ENCODE measurements at places on chromosomes 7 and 10. TPM values are rescaled to one million over a fixed set of nuclear protein-coding genes. Genes with fewer than 3 reads are reported as not detected.

GRCh38 chr7:151275813-151276577, 27.5 kb upstream of the SMARCD3 start:
- DNase-seq = no peak

DNA sequence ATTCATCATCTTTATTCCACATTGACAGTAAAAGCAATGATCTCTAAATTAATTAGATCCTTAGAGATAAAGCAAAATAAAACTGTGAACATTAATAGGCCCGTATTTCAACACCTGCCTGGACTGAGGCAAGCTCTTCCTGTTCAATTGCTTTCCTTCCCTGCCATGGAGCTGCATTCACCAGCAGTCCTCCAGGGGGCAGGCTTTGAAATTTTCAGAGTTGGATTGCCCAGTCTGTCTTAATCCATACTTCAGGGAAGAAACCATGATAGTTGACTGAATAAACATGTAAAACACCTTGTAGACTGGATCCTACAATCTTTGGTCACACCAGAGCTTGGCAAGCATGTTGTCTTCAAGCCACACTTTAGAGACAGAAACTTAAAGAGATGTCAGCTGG, 936.6 kb downstream of the NRG3 start:
- DNase-seq = no peak

DNA sequence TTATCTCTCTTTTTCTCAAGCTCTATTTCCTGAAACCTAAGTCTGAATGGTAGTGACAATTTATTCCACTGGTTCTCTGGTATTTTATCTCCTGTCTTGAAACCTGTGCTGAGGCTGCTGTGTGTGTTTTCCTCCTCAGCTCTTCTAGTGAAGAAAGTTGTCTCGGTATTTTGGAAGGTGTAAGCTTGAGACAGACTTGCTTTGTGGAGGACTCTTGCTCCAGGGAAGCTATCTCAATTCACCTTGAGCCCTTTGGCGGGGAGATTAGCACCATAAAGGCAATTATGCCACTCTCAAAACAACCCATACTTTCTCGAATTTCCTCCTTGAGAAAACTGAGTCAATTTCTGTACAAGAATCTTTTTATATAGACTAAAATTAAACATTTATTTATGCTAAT, 141.6 kb downstream of the THSD7A start:
- no peak for DNase-seq

- DNase-seq = no peak
These were observed 49.0 kb upstream of the VIPR2 start for GRCh38 chr7:159193543-159194090.

DNA sequence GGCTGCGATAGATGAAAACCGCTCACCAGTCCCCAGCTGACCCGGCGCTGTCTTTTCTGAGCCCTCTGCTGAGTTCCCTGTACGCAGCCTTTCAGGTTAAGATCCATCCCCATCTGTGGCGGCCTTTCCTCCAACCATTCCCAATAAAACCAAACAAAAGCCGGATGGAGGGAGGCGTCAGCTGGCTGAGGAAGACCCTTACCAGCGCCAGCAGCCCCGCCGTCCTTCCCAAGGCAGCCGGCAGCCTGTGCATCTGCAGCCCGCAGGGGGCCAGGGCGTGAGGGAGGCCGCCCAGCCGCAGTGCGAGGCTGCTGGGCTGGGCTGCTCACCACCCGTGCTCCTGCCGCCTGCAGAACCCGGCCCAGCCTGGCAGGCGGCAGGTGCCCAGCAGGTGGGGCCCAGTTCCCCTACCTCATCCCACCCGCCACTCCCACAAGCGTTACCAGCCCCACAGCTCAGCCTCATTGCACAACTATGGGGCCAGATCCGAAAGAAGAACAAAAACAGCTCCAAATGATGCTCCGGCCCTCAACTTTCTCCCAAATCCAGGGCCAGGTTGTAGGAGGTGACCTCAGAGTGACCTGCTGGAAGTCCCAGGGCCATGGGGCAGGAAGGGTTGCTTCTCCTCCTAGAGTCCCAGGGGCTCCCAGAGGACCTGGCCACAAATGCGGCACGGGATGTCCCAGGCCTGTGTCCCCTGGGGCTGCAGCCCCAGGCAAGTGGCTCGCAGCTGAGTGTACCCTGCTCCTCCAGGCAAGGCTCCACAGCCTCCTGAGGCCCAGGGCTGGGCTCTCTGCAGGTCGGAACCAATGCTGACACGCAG, 23.8 kb downstream of the PAPOLB start:
- DNase-seq = no peak

DNA sequence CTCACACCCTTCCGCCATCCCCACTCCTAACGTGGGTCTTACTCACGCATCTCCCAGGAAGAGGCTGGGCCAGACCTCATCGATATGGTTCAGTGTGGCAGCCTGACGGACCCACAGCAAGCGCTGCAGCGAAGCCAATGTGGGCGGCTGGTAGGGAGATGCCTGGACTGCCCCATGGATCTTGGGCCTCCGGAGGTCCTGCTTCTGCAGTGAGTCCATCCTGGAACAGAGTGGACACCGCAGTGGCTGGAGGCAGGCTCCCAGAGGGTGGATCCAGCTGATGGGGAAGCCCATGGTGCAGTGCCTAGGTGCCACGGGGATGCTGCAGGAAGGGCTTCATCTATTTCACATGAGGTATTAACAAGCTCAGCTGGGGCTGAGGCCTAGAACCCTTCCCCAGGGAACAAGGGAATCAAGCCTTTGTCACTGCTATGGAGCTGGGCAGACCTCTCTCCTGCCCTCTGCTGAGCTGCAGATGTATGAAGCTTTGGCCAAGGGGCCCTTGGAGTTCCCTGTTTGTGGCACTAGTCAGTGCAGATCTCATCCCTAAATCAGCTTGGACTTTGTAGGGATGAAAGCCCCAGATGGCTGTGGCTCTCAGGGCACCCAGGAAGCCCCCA, 13.7 kb upstream of the SAMD8 start:
- no peak for DNase-seq

DNA sequence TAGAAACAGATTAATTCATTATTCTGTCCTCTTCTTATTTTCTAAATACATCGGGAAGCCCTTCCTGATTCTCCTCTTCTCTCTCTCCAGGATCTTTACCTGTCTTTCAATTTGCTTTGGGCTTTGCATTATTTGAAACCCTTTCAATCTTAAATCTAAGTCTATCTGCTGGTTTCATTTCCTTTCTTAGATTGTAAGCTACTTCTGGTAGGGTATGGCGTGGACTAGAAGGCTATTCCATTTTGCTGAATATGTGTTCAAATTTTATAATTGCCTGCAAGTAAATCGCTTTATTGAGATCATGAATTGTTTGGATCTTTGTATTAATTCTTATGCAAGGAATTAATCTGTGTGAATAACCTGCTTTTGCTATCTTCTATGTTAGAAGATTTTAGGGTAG, 11.1 kb downstream of the STAM start:
- DNase-seq = peak; percentile 58

GRCh38 chr10:71343392-71343773, 24.3 kb downstream of the SLC29A3 start:
- DNase-seq = no peak

GRCh38 chr7:80095545-80095944, 39.1 kb upstream of the GNAI1 start:
- no peak for DNase-seq

- no peak for DNase-seq
These were observed 44.5 kb downstream of the TBATA start for GRCh38 chr10:70740406-70741288.

GRCh38 chr10:113329121-113329596, 223.7 kb upstream of the HABP2 start:
- no peak for DNase-seq

GRCh38 chr10:33005322-33006301, 47.6 kb upstream of the ITGB1 start:
- DNase-seq = peak; percentile 21

DNA sequence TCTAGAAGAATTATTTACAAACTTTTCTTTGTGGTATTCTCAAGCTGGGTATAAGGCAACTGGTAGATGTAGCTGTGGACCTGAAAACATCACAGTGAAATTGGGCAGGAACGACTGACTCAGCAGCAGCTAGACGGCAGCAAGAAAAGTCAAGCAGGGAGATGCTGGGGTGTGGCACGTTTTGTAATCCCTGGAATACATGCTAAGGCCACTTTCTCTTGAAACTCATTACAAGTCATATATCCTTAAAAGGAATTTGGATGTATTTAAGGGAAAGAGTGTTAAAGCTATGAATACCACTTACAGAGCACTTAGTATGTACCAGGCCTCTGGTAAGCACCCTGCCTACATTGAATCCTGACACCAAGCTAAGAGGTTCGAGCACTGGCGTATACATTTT, 17.4 kb downstream of the BEND7 start:
- DNase-seq = no peak

DNA sequence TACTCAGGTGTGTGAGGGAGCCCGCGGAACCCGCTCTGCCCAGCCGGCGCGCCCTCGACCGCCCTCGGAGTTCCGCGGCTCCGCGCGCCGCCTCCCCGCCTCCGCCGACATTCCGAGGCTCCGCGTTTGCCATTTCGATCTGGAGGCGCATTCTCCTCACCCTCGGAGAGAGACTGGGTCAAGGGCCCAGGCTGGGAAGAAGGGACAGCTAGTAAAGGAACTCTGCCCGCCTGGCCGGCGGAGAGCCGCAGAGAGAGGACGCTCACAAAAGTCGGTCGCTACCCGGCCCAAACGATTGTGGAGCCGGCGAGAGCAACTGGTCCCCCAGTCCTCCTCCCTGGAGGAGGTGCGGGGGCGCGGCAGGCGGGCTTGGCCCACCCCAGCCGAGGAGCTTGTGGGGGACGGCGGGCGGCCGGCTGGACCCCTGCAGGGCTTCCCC, 74.5 kb upstream of the LEP start:
- no peak for DNase-seq

DNA sequence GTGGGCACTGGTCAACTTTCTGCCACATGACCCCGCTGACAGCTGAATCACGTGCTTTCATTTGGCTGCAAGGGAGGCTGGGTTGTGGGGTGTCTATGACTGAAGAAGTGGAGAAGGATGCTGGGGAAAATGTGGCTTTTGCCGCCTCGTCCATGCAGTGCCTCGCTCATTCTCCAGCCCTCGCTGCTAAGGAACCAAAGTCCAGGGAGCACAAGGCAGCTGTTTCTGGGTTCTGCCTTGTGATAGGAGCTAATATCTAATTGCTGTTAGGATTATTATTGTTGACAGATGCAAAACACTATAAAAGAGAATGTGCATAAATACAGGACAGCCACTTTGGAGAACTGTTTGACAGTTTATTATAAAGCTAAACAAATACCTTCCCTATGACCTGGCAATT, 4.9 kb upstream of the CAMK2B start:
- no peak for DNase-seq

GRCh38 chr7:129684777-129685176, 73.3 kb downstream of the NRF1 start:
- no peak for DNase-seq

- no peak for DNase-seq
These were observed 97.7 kb downstream of the NRCAM start for GRCh38 chr7:108358553-108358952.

- DNase-seq = no peak
These were observed 42.4 kb upstream of the ZMYND11 start for GRCh38 chr10:92846-93245.

DNA sequence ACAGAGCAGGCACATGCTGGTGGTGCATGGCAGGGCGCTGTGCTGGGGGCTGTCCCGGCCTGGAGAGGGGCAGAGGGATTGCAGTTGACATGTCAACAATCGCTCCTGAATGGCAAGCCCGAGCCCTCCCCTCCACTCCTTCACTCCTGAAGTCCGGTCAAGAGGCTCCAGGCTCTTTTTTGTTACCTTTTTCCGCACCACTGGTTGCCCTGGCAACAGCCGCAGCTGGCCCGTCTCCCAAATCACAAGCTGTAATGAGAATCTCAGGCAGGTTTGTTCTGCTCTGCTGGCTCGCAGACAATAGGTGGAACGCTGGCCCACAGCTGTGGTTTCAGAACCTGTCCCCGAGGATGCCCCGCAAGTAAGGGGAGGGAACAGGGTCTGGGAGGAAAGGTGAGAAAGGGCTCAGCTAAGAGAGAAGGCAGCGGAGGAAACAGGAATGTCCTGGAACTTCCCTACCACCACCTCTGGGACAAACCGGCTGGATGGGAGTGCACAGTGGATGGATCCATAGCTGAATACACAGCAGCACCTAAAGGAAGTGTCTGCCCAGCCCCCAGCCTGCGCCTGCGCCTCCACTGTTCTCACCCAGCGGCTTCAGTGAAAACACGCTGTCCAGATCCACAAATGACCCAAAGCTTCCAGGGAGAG, 58.9 kb downstream of the CALML3 start:
- no peak for DNase-seq

DNA sequence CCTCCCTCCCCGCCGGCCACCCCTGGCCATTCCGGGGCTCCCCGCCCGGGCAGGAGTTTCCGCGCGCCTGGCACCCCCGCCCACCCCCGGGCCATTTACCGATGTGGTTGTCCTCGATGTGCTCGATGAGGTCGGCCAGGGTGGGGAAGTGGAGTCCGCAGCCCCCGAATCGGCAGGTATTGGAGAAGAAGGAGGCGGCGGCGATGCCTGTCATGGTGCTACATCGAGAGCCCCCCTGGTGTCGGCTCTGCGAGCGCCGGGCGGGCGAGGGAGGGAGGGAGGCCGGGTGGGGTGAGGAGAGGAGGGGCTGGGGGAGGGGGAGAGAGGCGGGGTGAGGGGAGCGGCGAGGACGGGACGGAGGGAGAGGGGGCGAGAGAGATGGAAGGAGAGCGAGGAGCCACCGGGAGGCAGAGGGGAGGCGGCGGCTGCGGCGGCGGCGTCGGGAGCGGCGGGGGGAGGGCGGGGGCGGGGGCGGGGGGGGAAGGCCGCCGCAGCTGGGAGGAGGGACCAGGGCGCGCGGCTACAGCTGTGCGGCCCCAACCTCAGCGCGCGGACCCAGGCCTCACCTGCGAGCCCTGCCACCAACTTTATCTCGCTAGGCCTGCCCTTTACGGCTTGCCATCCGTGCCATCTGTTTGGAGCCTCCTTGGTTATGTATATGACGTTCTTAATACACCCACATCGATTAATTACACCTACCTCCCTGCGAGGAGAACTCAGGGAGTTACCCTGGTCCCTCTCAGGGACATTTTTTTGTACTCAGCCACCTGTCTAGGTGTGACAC, at the start of gene JAZF1:
Gene JAZF1 (minus strand): TSS at position 432 of the 784 bp plus-strand sequence.
- peak; percentile 57 for DNase-seq

DNA sequence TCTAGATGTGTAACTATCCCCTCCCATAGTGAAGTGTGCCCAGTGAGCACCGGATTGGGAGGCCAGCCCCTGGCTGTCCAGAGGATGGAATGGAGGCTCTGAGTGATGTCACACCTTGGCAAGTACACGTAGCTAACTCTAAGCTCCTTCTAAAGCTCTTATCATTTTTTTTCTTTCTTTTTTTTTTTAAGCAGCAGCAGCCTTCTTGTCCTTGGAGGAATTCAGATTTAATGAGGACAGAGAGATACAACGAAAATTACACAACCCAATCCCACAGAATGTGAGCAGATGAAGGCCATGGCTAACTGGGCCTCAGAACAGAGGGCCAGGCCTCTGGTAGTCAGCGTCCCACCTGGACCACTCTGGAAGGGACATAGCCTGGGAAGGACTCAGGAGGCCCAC, 11.3 kb downstream of the TNS3 start:
- DNase-seq = no peak

Gene OR9A2
- total RNA-seq = not detected

Gene HOXA4
- not detected for total RNA-seq

Gene FBXL13
- total RNA-seq = not detected

Gene VWC2
- total RNA-seq = not detected

Gene PSD
- total RNA-seq = 2.9 TPM

Gene GNGT1
- total RNA-seq = not detected

Gene TMEM106B
- 19.0 TPM for total RNA-seq
